A549 (cell line): ENCODE measurements at places on chromosomes 2 and 18.

GRCh38 chr2:119678021-119678656 lies 862 bp upstream of the TMEM177 start:
- no peak for DNase-seq

- DNase-seq, result no peak
Measured at GRCh38 chr2:232829988-232830387, 40.1 kb upstream of the SNORC start.

DNA sequence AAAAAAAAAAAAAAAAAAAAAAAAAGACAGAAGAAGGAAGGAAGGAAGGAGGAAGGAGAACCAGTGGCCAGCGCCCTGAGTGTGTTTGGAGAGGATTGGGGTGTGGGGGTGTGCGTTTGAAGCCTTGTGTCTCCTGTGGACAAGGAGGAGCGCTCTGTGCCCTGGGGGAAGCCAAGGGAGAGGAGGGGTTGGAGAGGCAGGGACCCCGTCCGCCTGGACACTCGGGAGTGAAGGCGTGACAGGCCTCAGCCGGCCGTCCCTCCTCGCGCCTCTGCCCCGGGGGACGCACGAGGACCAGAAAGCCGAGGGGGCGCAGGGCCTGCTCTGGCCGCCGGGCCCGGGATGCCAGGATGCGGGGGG lies 44.9 kb downstream of the SERTAD2 start:
- no peak for DNase-seq

- DNase-seq, result no peak
Measured at GRCh38 chr2:73254343-73255006, 20.4 kb downstream of the CCT7 start.

- DNase-seq, result no peak
Measured at GRCh38 chr2:15788830-15789229, 151.5 kb upstream of the MYCN start.

DNA sequence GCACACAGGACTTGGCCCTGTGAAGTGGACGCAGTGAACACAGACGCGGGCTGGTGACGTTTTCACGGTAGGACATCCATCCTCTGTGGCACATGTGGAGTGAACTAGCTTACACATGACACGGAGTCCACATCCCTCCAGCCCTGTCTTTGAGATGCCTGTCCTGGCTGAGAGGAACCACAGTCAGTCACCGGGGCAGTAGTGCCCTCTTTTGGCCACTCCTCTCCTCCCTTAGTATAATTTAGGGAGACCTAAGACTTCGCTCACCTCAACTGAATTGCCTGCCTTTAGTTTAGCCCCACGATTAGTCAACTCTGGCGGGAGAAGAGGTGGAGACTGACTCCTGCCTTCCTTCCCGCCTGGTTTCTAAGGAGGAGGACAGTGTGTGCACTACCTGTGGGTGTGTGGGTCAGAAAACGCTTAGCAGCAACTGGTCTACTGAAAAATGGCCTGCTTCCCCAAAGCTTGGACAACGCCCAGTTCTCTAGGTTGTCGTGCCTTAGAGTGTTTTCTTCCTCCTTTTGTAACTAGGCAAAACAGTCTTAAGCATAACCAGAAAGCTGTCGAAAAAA lies 70.6 kb downstream of the MBP start:
- DNase-seq, result no peak

DNA sequence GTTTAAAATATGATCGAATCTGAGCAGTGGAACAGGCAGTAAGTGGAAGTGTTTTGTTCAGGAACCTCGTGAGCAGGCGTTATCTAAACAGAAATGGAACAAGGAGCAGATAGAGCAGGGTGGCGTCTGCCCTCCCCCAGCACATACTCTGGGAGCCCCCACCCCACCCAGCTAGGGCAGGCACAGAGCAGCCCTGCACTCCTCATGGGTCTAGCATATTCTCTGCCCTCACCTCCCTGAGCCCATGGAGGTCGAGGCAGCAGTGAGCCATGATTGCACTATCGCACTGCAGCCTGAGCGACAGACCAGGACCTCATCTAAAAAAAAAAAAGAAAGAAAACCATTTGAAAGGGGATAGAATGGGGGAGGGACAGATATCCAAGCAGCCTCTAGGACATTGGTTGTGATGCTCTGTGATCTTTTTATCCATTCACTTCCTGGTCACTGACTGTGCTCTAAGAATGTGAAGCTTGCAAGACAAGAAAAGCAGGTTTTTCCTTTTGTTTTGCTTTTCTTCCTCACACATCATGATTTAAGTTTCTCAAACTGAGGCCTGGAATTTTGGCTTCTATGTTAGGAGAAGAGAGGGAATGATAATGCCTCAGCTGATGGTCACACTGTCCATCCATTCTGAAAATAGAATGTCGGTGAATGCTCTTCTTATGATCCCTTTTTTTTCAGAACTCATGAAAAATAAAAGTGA lies 3.1 kb downstream of the MLPH start:
- no peak for DNase-seq

DNA sequence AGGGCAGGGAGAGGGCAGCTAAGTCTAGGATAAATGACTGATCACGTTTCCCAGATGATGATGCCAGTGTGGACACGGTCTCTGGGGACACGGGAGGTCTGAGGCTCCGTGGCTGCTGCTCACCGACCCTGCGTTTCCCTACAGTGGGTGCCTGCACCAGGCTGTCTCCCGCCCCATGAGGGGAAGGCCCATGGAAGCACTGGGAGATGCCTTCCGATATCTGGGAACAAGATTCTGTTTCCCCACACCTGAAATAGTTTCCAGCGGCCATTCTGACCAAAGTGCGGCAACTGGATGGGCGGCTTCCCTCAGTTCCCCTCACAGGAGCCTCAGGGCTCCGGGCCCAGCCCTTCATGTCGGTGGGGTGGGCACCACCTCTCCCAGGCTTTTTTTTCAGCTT lies 83.1 kb downstream of the EDAR start:
- no peak for DNase-seq

- DNase-seq, result no peak
Measured at GRCh38 chr2:164084066-164084465, 348.3 kb upstream of the FIGN start.

DNA sequence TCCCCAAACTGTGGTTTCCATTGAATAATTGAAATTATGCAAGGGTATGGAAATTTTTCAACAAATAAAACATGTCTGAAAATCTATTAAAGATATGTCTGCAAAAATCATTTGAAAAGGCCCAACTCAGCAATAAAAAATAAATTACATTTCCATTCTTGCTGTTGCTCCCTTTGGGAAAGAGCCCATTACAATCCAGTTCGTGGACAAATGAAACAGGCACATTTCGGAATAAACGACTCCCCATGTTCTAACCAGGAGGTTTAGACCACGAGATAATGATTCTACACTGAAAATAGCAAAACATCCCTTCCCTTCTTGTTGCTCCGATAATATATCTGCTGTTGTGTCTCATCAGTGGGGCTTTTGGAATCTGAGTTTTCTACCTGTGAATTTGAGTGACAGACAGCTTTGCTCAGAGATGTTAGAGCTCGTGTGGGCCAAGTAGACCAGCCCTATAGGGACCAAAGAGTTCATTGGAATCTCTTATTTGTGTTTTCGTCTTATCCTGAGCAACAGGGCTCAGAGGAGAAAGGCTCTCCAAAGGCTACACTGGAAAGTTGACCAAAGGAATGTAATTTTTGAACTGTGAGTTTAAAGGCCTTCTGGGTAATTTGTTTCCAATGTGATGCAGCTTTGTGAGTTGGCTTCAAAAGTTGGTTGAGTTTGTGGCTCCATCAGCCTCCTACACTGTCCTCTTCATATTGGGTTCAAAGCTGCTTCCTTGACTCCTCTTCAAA lies 119.5 kb downstream of the ACTR3 start:
- no peak for DNase-seq
